ENCODE measurements at places on chromosomes 3 and 15.

GRCh38 chr3:61776390-61776789, 215.0 kb downstream of the PTPRG start:
- no peak for DNase-seq

- DNase-seq, result no peak
These were observed 265.6 kb upstream of the CDIN1 start for GRCh38 chr15:36313736-36314280.

- no peak for DNase-seq
These were observed 95.4 kb upstream of the KLHL25 start for GRCh38 chr15:85889956-85890619.

DNA sequence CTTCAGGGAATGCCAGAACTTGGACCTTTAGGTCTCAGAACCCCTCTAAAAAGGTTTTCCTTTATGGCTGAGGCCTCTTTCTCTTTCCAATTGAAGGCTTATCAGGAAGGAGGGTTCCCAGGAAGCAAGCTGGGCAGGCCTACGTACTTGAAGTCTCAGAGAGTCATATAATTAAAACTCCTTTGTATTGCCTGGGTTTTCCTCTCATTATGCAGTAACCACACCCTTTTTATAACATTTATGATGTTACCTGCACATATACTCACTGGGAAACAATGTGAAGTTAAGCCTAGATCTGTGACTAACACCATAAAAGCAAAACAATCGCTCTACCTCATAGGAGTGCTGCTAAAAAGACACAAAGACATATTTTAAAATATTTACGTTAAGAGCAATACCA, 27.3 kb downstream of the SERP1 start:
- no peak for DNase-seq

DNA sequence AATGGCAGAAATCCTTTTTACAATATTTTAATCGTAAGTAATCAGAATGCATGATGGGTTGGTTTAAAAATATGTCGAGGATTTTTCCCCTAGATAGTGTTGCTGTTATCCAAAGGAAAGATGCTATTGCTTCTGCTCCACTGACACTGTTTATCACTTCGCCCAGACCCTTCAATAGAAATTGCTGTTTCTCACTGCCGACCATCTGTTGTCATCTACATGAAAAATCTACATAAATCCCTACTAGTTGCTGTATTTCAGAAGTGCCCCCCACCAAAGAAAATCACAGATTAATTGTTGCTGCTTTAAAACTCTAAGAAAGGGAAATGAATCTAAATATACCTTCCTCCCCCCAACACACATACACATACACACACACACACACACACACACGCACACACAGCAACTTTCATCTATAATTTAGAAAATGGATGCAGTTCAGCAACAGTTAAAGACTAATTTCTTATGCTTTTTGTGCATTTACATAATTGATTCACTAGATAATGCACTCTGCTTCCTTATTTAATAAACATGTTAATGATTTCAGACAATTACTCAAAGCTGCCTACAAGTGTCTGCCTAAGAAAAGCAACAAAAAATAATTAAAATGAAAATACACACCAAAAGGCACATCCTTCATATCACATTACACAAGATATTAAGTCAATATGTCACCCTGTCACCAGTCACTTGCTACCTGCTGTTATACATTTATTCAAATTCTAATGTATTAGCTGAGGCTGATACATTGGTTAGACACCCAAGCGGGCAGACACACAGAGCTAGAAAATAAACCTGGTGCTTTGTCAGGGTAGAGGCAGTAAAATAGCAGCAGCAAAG, 82.8 kb downstream of the RORA start:
- no peak for DNase-seq

Data from left renal pelvis (tissue), 4 donors.